ENCODE measurements at places on chromosomes 16 and 17.
A peak's percentile ranks its signal among the peaks of the same experiment; 100 is the strongest.

GRCh38 chr16:81932668-81933067 is 78.6 kb downstream of the SDR42E1 start:
- DNase-seq: no peak

DNA sequence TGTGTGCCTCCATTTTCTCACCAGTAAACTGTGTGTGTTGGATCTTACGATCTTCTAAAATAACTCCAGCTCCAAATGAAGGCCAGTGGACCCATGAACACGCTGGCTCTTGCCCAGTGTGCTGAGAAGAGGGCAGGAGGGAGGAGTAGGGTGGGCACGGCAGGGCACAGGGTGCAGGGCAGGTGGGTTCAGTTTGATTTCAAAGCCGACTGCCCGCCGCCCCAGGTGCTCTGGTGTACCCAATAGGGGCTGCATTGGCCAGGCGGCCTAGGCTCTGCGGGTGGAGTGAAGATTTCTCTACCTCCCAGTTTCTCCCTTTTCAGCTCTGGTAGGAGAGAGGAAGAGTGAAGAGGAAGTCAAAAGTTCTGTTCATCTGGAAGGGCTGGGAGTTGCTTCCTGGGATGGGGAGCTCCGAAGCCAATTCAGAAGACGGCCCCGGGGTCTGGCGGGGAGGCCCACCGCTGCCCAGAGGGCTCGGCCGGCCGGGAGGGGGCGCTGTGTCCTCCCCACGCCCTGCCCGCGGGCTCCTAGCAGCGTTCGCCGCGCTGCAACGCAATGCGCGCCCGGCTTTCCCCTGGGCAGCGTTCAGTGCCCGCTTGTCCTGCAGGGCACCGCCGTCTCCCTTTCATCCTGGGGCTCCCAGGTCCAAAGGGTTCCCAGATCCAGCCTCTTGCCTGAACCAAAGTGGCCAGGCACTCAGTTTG is 1.1 kb upstream of the CRHR1 start:
- DNase-seq: peak; percentile 46

DNA sequence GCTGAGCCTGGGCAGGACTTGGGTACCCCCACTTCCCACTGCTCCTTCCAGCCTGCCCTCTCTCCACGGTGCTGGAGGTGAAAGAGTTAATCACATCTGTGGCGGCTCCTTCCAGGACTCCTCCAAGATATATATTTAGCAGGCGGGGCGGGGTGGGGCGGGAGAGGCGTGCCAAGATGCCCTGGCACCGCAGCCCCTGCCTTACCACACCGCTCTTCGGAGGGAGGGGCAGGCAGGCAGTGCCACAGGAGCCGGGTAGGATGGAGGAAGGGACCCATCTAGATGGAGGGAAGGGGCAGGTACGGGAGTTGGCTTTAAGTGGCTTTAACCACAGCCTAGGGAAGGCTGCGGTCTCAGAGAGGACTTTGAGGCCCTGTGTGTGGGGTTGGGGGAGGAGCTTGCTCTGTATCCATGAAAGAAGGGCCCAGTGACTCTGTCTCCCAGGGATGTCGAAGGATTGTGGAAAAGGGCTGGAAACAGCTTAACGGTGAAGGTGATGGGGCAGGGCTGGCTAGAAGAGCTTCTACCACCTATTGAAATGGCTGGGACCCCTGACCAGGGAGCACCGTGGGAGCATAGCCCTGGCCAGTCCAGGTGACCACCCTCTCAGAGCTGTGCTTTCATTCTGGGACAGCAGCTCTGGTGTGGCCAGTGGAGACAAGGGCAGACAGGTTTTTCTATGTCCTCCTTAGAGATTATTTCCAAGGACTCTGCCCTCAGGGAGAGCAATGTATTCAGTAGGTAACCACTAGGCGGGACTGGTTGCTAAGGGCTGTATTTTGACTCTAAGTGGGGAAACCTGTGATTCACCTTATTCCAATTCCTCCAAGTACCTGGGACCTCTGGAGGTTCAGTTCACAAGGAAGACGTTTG is 13.0 kb downstream of the GPR142 start:
- DNase-seq: peak; percentile 71

DNA sequence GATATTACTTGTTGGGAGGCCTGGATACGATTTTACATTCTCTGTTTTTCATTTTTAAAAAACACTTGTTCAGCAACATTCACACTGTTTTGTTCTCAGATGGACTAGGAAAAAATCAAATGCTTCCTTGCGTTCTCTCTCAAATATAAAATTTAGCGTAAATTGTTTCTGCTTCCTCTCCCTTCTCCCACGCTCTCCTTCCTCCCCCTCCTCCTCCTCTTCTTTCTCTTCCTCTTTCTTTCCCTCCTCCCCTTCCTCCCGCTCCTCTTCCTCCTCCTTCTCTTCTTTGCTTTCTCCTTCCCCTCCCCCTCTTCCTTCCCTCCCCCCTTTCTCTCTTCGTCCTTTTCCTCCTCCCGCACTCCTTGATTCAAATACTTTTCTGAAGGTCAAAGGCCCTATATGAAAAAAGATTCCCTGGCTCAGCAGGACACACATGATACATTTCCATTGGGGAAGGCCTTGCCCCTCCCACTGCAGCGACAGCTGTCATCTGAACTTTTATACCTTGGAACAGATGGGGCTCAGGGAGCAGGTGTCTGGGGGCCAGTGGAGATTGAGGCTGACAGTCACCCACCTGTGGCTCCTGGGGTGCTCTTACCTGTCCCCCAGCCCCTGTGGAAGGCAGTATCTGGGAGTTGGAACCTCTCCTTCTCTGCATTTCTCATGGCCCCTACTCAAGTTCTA is 99.4 kb upstream of the SDK2 start:
- DNase-seq: no peak

GRCh38 chr16:9206156-9206555 is 114.7 kb downstream of the HAPSTR1 start:
- no peak for DNase-seq

- no peak for DNase-seq
Observed at GRCh38 chr17:41167561-41167960, 460 bp downstream of the KRTAP4-3 start.

DNA sequence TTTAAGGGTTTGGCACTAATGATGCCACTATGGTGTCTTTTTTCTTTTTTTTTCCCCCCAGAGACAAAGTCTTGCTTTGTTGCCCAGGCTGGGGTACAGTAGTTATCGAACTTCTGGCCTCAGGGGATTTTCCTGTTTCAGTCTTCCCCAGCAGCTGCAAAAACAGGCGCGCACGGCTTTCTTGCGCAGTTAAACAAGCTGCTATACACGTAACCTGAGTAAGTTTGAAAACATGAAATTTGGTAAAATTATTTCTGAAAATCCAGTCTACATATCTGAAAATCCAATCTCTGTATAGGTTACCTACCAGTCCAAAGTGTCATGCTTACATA is 11.8 kb downstream of the TEX14 start:
- DNase-seq: no peak

DNA sequence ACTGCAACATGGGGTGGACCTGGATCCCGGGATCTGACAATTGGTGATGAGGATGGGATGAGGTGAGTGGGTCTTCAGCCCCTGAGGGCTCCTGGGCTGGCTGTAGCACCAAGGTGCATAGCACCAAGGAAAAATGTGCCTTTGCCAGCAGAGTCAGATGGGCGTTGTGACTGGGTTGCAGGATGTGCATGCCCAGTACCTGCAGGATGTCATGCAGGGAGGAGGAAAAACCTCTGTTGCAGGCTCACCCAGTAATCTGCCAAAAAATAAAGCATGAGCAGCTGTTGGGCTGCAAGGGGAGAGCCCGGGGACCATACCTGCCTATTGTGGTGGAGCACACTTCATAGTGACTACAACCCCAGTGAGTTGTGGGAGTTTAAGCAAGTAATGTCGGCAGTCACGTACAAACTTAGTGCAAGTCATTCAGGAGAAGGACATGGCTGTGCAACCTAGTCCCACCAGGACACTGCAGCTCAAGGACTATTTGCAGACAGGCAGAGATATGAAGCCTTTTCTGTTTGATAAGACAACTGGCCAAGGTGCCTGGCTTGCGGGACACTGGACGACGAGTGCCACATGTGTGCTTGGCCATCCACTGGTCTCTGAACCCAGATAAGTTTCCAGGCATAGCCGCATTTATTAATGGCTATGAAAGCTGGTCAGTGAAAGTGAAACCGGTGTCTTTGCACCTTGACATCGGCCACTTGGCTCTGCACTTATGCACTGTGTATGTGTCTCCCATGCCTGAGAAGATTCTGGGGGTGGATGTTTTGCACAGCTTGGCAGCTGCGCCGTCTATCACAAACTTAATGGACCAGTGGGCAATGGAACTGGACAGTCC is 499.8 kb downstream of the KCNJ2 start:
- DNase-seq: no peak

Measured in Caco-2 (cell line).